ENCODE measurements at places on chromosomes 3 and 15. TPM values are rescaled to one million over a fixed set of nuclear protein-coding genes. Genes with fewer than 3 reads are reported as not detected.

DNA sequence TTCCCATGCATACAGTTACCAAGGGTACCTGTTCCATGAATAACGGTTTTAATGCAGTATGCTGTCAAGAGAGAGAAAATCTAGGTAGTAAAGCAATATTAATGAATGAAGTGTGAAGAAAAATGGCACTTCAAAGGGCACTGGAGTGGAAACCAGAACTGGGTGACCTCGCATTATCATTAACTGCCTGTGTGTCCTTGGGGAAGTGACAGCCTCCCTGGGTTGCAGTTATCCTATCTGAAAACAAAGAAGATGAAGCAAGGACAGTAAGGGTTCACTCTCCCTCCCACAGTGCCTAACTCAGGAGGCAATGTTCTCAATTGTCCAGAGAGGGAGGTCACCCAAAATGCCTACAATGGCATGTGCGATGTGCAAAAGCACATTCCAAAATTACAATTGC, 15.1 kb downstream of the MTHFS start:
- no peak for DNase-seq

GRCh38 chr15:67406257-67406861, 114.6 kb upstream of the C15orf61 start:
- DNase-seq, result no peak

GRCh38 chr3:25428789-25429335, 799 bp downstream of the RARB start:
- no peak for DNase-seq

GRCh38 chr3:151395806-151396205, 11.3 kb upstream of the P2RY12 start:
- no peak for DNase-seq

- no peak for DNase-seq
Observed at GRCh38 chr15:44145495-44145894, 49.6 kb downstream of the FRMD5 start.

- no peak for DNase-seq
Observed at GRCh38 chr3:84510007-84510406, 448.8 kb upstream of the CADM2 start.

- no peak for DNase-seq
Observed at GRCh38 chr3:47630810-47631209, 52.1 kb upstream of the CSPG5 start.

- DNase-seq, result no peak
Observed at GRCh38 chr15:27328186-27328585, 357.2 kb downstream of the GABRG3 start.

RBP2 gene
- not detected for polyA plus RNA-seq

Data from heart right ventricle (tissue), 16 donors.